ENCODE measurements at places on chromosomes 7 and 10.

- peak; percentile 75 for DNase-seq
Observed at GRCh38 chr10:30437031-30437841, 3.3 kb downstream of the MAP3K8 start.

- no peak for DNase-seq
Observed at GRCh38 chr7:149688836-149689235, 84.6 kb downstream of the ZNF467 start.

GRCh38 chr7:150379441-150380379 lies 580 bp downstream of the ZNF775 start:
- DNase-seq, result peak; percentile 21

DNA sequence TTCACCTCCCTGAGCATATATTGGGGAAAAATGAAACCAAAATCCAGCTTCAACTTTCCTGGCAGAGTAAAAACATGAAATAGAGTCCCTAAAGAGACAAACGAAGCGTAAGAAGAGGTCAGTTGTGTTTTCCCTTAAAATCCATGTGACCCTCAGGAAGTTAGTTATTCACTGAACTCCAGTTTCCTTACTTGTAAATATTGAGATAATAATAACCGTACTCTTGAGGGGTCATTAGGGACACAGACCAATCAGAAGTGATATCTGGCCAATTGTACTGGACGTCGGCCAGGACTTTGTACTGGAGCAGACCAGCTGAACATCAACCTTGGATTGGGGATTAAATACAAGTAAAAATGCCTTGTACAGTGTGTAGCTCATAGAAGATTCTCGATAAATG lies 167.0 kb downstream of the GATA3 start:
- no peak for DNase-seq

DNA sequence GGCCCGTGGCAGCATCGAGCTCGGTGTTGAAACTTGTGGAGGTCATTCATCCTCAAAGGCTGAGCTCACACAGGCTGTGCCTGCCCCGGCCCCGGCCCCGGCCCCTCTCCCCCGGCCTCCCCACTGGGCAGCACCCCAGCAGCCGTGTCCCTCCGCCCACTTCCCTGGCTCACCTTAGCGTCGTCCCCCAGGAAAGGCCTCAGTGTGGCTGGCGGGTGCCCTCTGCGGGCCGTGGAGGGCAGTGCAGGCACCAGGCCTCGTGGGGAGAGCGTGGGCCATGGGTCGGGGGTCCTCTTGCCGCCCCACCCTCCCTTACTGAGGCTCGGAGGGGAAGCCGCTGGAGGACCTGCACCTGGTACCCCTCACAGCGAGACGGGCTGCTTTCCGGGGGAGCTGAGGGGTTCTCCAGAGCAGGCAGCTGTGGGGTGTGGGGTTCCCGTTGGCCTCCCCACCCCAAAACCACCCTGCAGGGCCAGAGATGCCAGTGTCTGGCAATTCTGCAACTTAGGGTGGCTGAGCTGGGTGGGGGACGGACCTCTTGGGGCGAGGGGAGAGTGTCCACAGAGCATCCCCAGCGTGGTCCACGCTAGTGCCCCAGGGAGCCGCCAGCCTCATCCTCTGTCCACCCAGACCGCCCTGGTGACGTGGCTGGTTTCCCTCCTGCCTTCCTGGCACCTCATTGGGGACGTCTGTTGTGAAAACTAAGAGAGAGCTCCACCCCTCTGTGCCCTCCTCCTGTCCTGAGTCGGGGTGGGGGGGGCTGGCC lies 44.2 kb upstream of the DPYSL4 start:
- peak; percentile 22 for DNase-seq

DNA sequence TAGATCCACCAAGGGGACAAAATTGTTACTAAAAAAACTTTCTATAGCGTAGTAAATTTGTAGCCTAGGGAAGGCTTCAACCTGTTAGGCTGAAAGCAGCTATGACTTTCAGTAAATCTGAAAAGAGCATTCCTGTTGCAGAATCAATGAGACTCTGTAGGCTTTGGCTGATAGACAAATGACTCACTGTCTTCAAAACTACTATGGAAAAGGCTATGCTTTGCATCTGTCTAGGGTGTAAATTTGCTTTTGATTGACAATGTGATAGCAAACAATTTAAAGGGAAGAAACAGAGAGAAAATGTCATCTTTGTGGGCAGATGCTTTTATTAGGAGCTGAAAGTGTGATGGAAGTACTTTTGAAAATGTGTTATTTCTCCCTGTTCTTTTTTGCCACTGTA lies 60.6 kb downstream of the ARL5B start:
- DNase-seq, result peak; percentile 13

GRCh38 chr7:41098402-41098801 lies 604.5 kb downstream of the INHBA start:
- no peak for DNase-seq

DNA sequence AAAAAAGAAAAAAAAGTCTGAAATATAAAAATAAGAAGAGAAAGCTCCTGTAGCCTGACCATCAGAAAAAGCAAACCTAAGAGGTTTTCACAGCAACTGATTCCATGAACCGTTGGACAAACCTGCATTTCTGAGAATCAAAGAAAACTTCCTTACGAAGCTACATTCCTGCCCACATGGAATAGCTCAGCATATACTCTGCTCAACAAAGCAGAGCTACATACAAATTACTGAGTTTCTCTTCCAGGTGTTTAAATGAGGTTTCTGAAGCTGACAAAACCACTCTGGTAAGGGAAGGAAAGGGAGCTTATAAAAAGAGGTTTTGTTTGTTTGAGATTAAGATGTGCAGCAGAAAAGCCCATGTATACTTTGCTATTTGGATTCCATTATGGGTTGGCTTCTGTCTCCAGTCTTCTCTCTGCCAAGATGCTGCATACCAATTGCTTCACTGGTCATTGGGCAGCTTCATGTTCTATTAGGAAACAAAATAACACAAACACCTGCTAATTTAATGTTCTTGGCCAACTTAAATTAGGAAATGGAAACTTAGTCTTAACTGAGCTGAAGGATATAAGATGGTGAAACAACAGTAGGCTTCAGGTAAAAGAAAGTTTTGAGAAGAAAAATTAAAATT lies 314.1 kb downstream of the LRRTM3 start:
- no peak for DNase-seq

DNA sequence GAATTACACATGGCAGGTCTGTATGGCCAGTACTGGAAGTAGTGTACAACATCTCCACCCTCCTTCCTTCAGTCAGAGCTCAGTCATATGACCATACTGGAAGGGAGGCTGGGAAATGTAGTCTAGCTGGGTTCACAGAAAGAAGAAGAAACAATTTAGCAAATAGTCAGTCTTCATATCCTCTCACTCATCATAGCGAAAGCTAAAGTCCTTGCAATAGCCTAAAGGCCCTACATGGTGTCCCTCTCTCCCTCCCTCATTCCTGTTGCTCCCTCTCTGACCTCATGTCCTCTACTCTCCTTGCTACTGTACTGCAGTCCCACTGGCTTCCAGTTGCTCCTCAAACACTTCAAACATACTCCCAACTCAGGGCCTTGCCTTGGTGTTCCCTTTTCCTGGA lies 4.3 kb upstream of the CALU start:
- DNase-seq, result no peak

- no peak for DNase-seq
Observed at GRCh38 chr7:156780724-156781455, 112.1 kb downstream of the LMBR1 start.

DNA sequence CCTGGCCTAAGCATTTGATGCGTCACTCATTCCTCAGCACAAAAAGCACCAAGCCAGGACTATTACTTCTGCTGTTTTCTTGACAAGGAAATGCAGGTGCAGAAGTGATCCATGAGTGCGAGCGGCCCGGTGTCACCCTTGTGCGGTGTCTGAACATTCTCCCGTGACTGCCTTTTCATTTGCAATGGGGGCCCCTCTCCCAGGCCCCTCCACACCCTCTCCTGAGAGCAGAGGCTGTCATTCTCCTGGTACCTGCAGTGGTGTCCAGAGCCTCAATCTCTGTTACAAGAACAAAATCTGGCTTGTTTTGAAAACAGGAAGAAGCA lies 213.1 kb downstream of the DIP2C start:
- DNase-seq, result no peak

- DNase-seq, result peak; percentile 79
Observed at GRCh38 chr10:132961787-132962622, 19.6 kb upstream of the CFAP46 start.

DNA sequence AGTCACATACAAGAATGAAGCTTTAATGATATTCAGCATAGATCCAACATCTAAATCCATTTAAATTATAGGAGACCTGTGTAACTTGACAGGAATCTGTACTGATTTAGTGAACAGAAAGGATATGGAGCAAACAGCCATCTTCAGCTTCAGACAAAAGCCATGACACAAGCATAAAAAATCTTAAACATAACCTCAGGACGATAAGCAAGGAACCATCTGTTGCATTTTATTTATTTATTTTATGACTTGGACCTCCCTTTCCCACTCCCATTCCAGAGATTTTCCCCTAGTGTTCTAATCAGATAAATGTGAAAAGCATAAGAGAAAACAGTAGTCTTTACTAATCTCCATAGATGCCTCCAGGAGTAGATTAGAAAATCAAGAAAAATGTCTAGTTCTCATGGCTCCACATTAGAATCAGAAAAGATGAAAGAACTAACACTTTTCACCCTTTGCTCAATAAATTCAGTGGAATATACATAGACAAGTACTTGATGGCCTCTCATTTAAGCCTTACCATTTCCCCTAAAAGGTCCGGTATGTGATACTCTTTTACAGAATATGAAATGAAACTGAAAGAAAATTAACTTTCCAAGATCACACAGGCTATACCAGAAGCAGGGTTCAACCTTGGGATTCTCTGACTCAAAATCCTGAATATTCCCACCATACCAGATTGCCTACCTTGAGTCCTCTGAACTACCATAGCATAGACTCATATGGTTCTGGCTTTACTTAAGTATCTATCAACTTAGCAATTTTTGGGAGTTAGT lies 15.2 kb downstream of the CACNA2D1 start:
- peak; percentile 72 for DNase-seq

GRCh38 chr10:124124123-124124768 lies 30.8 kb upstream of the CHST15 start:
- no peak for DNase-seq

GRCh38 chr7:87565877-87566276 lies 34.8 kb downstream of the ABCB1 start:
- no peak for DNase-seq

DNA sequence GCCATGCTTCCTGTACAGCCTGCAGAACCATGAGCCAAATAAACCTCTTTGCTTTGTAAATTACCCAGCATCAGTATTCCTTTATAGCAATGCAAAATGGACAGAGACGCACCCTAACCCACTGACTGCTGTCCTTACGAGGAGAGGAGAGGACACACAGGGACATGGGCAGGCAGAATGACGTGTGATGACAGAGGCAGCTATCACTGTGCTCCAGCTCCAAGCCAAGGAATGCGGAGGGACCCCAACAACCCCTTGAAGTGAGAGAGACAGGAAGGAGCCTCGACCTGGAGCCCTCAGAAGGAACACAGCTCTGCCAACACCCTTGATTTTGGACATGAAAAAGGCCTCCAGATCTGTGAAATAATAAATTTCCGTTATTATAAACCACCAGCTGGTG lies 46.6 kb upstream of the EBF3 start:
- DNase-seq, result no peak

DNA sequence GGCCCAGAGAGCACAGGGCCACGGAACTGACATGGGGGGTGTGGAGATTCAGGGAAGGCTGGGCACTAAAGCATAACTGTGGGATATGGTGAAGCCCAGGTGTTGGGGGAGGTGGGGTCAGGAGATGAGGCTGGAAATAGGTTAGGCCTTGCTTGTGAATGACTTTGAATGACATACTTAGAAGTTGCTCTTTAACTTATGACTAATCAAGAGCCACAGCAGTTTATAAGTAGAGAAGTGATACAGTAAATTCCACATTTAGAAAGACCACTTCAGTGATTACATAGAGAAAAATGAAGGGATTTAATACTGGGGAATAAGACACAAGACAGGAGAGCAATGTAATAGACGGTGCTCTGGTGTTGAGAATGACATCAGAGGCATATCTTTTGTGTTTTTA lies 120.8 kb upstream of the SEC61G start:
- no peak for DNase-seq

- DNase-seq, result no peak
Observed at GRCh38 chr7:33066771-33067170, 4.2 kb upstream of the NT5C3A start.

- no peak for DNase-seq
Observed at GRCh38 chr7:90485734-90486316, 16.4 kb downstream of the PTTG1IP2 start.

DNA sequence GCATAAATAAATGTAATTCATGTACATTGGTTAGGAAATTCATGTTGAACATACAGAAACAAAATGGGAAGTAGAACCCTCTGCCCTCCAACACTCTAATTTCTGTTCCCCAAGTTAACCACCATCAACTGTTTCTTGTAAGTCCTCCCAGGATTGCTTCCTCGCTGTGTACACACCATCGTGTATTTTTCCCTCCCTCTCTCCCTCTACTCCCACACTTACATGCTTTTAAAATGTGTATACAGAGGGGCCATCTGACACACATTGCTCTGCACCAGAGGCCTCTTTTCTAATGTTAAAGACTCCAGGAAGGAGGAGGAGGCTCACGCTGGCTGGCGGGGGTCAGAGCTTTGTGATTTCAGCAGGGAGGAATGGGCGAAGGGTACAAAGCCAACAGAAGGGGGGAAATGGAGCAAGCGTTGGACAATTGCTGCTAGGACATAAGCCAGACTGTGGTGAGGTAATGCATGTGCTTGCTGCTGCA lies 1.9 kb upstream of the EPHA1 start:
- DNase-seq, result peak; percentile 74

DNA sequence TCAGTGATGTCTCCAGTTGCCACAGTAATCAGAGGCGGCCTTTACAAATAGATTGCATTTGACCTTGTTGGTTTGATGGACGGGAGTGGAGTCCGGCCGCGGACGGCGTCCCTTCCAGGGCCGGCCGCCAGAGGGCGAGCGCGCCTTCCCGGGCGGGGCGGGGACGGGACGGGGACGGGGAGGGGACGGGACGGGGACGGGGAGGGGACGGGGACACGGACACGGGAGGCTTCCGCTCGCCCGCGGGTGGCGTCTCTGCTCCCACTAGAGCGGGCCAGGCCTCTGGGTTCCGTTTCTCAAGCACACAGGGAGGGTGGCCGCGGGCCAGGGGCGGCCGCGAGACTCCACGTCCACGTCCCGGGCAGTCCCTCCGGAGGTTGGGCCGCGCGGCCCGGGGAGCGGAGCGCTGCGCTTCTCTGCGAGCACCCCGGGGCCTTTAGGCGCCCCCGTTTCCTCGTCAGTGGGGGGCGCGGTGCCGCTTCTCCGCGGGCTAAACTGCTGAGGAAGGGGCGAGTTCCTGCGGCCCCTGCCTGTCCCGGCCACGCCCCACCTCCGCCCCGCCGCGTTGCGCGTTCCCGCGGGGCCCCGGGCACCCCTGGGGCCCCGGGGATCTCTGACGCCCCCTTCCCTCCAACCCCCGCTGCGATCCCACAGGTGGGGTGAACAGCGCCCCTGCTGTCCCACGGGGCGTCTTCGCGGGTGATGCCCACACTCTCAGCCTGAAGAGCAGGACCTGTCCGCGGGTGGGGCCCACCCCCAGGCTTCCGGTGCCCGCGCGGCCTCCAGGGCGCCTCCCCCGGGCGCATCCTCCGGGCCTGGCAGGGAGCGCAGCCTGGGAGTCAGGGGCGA lies 84.2 kb upstream of the MKI67 start:
- peak; percentile 48 for DNase-seq

- peak; percentile 53 for DNase-seq
Observed at GRCh38 chr7:33495207-33495606, 365.8 kb downstream of the BBS9 start.

Data from cardiac fibroblast (primary cell).